ENCODE measurements at places on chromosomes 6 and 20.

DNA sequence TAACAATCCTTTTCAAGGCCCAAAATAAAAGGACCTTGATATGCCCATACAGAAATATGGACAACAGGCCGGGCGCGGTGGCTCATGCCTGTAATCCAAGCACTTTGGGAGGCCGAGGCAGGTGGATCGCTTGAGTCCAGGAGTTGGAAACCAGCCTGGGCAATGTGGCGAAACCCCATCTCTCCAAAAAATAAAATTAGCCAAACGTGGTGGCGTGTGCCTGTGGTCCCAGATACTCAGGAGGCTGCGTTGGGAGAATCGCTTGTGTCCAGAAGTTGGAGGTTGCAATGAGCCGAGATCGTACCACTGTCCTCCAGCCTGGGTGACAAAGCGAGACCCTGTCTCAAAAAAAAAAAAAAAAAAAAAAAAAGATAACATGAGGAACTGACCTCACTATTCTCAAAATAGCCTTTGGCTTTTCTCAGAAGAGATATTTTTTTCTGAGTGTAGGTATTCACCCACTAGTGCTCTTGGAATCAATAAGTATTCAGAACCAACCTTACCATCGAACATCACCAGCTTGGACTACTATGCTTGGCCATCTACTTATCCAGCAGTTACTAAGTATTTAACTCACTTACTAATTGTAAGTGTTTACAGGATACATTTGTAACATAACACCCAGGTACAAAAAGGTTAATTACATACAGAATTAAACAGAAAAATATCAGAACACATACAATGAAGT, 99.2 kb downstream of the OR2B2 start:
- DNase-seq: no peak

GRCh38 chr6:167492100-167492449, 167.2 kb downstream of the TTLL2 start:
- DNase-seq: no peak

GRCh38 chr6:53912661-53913060, 117.9 kb downstream of the LRRC1 start:
- DNase-seq: no peak

- no peak for DNase-seq
Measured at GRCh38 chr6:110043366-110043994, 65.4 kb downstream of the GPR6 start.

DNA sequence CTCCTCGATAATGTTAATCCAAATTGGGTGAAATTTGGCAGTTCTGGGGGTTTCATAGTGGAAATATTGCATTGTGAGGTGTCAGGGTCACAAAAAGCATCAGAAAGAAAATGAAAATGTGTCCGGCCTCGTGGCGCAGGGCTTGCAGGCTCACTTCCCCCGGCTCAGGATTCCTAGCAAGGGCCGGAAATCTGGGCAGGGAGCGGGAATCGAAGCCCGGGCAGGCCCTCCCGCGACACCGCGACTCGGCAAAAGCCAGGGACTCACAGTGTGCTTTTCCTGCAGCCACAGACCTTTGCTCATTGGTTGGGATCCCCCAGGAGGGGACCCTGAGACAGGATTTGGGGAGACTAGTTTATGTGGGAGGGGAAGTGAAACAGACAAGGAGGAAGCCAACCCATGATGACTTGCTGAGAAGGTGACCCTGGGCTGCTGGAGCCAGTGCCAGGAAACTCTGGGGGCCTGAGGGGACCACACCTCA, 847 bp upstream of the CD93 start:
- no peak for DNase-seq

All from stimulated activated CD4-positive, alpha-beta T cell treated with anti-CD3 and anti-CD28 coated beads, Interleukin-1b, Interleukin-23, amount 100 ng/mL, for 1 hour (primary cell).